ENCODE measurements at places on chromosomes 16 and 17. TPM values are rescaled to one million over a fixed set of nuclear protein-coding genes. Genes with fewer than 3 reads are reported as not detected.

DNA sequence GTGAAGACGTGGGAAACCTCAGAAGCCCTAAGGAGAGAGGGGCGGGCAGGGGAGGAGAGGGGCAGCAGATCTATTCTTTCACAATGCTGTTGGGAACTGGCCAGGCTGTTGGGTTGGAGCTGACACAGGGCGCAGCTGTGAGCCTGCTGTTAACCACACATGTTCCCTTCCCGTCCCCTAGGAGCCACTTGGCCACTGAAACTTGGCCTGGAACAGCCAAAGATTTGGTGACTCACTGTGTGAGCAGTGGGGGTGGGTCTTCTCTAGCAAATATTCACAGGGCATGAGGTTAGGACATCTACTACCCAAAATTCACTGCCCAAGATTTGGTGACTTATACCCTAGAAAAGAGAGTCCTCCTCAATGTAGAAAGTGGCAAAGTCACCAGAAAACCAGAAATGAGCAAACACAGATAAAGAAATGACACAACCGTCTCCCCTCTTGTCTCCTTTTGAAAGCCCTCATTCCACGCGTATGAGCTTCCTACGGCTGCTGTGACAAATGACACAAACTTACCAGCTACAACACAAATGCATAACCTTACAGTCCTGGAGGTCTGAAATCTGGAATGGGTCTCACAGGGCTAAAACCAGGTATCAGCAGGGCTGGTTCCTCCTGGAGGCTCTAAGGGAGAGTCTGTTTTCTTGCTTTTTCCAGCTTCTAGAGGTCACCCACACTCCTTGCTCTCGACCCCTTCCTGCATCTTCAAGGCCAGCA lies 6.3 kb downstream of the TBC1D16 start:
- no peak overlapping the region for H3K27ac ChIP-seq
- H3K4me3 ChIP-seq: no peak overlapping the region
- H3K36me3 ChIP-seq: no peaks in the 10 kb centered on the region
- H3K4me1 ChIP-seq: no peaks in the 10 kb centered on the region
- H3K27me3 ChIP-seq: peaks cover 1% of the 10 kb centered on the region
- no peak for DNase-seq

- H3K27ac ChIP-seq: no peak overlapping the region
- H3K4me3 ChIP-seq: no peak overlapping the region
- no peak for DNase-seq
- H3K27me3 ChIP-seq: no peaks in the 10 kb centered on the region
- H3K36me3 ChIP-seq: peaks cover 11% of the 10 kb centered on the region
- no peaks in the 10 kb centered on the region for H3K4me1 ChIP-seq
Measured at GRCh38 chr17:527247-527646, 174.6 kb upstream of the RPH3AL start.

DNA sequence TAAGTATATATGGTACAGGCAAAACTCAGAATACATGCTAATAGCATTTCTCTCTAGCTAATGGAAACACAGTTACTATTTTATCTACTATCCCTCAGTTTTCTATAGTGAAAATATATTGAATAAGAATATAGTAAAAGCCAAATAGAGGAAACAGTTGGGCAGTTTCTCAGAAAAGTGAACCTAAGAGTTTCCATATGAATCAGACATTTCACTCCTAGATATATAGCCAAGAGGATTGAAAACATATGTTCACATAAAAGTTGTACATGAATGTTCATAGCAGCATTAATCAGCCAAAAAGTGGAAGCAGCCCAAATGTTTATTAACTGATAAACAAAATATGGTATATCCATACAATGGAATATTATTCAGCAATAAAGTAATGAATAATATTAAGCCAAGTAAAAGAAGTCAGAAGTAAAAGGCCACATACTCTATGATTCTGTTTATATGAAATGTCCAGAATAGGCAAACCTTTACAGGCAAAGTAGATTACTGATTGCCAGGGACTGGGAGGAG lies 134.6 kb downstream of the CYB561 start:
- no peaks in the 10 kb centered on the region for H3K27me3 ChIP-seq
- peaks cover 11% of the 10 kb centered on the region for H3K4me1 ChIP-seq
- peaks cover 1% of the 10 kb centered on the region for H3K36me3 ChIP-seq
- no peak overlapping the region for H3K27ac ChIP-seq
- no peak overlapping the region for H3K4me3 ChIP-seq
- no peak for DNase-seq

DNA sequence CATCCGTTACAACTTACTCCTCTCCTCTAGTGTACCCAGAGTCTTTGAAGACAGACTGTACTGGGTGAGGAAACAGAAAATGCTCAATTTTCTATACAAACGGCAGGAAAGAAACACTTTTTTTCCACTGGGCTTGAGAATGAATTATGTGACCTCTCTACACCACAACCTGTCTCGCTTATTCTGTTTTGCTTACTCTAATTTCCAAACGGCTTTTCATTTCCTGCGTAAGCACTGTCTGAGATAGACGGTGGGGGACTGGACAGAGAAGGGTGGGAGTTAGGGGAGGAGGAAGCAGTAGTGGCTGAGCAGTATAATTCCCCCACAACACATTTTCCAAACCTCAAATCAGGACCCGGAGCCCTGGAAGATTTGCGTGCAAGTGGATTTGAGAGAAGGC lies 191.4 kb upstream of the SDK2 start:
- peak overlapping the region; percentile 57 for H3K27ac ChIP-seq
- peaks cover 23% of the 10 kb centered on the region for H3K4me1 ChIP-seq
- H3K4me3 ChIP-seq: no peak overlapping the region
- no peak for DNase-seq

GRCh38 chr16:85606904-85607303 lies 6.2 kb upstream of the GSE1 start:
- no peak for DNase-seq
- no peak overlapping the region for H3K27ac ChIP-seq
- H3K4me1 ChIP-seq: peaks cover 41% of the 10 kb centered on the region
- no peaks in the 10 kb centered on the region for H3K27me3 ChIP-seq

- no peaks in the 10 kb centered on the region for H3K4me1 ChIP-seq
- peaks cover 24% of the 10 kb centered on the region for H3K36me3 ChIP-seq
- H3K4me3 ChIP-seq: no peak overlapping the region
- no peaks in the 10 kb centered on the region for H3K27me3 ChIP-seq
- no peak overlapping the region for H3K27ac ChIP-seq
- DNase-seq: no peak
Measured at GRCh38 chr16:1510941-1511351, 17.8 kb downstream of the TELO2 start.

DNA sequence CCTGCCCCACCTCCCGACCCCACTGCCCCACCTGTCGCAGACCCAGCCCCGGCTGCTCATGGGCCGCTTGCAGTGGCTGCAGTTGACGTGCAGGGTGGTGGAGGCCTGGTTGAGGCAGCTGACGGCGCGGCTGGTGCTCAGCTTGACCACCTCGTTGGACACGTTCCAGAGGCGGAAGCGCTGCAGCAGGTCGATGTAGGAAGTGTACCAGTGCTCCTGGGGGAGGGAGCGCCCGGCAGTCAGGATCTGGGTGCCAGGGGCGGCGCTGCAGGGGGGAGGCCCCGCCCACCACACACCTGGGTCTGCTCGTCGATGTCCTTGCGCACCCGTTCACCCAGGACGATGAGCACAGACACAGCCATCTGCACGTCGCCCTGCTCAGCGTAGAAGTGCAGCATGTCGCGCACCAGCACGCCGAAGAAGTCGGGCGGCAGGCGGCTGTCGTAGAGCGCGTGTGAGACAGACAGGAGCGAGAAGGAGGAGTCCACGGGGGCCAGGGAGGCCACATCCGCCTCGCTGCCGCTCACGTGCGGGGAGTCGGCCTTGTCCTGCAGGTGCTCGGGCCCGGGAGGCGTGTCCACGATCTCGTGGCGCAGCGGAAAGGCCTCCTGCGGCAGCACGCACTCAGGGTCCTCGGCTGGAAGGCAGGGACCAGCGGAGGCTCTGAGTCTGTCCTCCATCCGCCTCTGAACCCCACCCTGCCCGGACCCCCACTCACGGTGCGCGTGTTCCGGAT lies 995 bp upstream of the JMJD8 start:
- peaks cover 26% of the 10 kb centered on the region for H3K36me3 ChIP-seq
- no peak for DNase-seq
- no peaks in the 10 kb centered on the region for H3K27me3 ChIP-seq
- H3K4me3 ChIP-seq: no peak overlapping the region
- no peak overlapping the region for H3K27ac ChIP-seq

DNA sequence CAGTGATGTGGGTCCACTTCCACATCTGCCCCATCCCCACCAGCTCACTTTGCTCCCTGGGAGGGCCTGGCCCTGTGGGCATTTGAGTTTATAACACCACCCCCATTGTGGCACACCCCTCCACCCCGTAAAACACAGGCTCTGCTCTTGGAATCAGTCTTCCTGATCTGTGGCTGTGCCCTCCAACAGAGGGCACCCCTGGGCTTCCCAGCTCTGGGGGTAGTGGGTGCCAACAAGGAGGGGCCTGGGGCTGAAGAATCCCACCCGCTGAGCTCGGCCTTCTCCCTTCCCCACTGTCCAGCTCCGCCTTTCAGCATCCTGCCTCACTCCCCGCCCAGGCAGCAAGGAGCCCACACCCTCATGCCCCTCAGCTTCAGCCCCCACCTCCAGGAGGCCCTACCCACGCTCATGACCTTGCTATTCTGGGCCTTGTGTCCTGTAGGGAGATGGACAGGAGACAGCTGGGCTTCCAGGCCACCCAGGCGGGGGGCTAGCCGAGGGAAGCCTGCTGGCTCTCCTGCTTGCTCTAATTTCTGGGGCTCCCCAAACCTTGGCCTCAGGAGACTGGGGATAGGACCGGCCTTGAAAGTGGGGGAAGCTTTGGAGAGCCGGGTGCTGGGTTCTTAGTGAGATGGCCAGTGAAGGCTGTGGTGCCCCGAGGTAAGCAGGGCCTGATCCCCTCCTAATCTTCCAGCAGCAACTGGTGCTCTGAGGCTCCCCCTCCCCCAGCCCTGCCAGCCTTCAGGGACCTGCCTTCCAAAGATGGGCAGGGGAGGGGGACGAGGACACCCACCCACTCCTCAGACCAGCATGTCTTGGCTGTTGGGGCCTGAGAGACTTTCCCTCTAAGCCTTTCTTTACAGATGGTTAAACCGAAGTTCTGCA lies 2.9 kb upstream of the ATP2A1 start:
- no peak overlapping the region for H3K4me3 ChIP-seq
- H3K36me3 ChIP-seq: peaks cover 6% of the 10 kb centered on the region
- peaks cover 14% of the 10 kb centered on the region for H3K4me1 ChIP-seq
- no peaks in the 10 kb centered on the region for H3K27me3 ChIP-seq
- no peak for DNase-seq

DNA sequence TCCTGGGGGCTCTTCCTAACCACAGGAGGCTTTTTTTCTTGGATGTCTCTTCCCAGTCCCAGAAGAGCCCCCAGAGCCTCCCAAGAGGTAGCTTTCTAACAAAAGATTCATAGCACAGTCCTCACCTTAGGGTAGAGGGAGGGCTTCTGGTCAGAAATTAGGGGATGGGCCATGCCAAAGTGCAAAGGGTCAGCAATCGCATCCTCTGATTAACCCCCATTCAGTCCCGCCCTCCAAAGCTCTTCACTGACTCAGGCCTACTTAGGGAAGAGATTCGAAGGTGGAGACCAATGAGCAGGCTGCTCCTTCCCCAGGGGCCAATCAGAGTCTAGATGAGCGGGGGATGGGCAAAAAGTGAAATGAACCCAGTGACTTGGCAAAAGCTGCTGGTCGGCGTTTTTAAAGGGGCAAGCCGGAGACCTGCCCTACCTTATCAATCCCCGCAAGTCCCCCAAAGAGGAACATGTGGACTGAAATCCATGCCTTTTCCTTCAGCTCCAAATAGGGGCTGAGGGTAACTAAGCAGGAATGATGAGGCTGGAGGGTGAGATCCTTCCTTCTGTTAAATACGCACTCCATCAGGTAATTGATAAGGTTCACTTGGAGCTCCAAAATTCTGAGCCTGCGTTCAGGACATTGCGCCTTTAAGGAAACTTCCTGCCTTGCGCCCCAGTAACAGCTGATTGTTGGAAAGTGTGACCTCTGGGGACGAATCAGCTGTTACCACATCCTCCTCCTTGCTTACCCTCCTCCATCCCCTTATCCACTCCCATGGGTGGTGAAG lies 6.9 kb upstream of the TLCD2 start:
- DNase-seq: peak; percentile 93
- H3K4me3 ChIP-seq: peak overlapping the region; percentile 93
- peaks cover under 1% of the 10 kb centered on the region for H3K36me3 ChIP-seq
- H3K4me1 ChIP-seq: peaks cover 19% of the 10 kb centered on the region

GRCh38 chr16:69176033-69176800 lies 10.7 kb upstream of the SNTB2 start:
- no peaks in the 10 kb centered on the region for H3K27me3 ChIP-seq
- H3K4me1 ChIP-seq: peaks cover 9% of the 10 kb centered on the region
- H3K4me3 ChIP-seq: no peak overlapping the region

GRCh38 chr17:640436-640835 lies 74.2 kb downstream of the VPS53 start:
- H3K36me3 ChIP-seq: peaks cover 48% of the 10 kb centered on the region
- H3K4me1 ChIP-seq: peaks cover 14% of the 10 kb centered on the region
- H3K27me3 ChIP-seq: no peaks in the 10 kb centered on the region
- no peak overlapping the region for H3K4me3 ChIP-seq
- no peak overlapping the region for H3K27ac ChIP-seq

DNA sequence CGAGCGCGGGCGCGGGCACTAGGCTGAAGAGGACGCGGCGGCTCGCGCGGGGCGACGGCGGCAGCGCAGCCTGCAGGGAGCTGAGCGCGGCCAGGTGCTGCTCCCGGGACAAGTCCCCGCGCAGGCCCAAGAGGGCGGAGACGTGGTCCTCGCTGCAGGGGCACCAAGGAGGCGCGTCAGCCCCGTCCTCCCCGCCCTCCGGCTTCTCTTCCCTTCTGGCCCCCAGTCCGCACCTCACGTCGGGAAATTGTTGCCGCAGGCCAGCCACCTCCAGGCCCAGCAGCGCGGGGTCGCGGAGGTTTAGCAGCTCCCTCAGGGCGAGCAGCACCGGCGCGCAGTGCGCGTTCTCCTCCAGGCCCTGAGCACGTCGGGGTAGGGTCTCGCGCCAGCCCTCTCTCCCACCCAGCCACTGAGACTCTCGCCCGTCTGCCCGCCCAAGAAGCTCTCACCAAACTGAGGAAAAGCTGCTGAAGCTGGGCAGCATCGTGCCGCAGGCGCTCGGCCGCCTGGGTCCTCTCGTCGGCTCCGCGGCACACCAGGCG lies 761 bp upstream of the MATCAP1 start:
- no peak for DNase-seq
- no peak overlapping the region for H3K27ac ChIP-seq
- H3K27me3 ChIP-seq: peaks cover 13% of the 10 kb centered on the region

GRCh38 chr17:77708049-77708448 lies 250.5 kb upstream of the TNRC6C start:
- peaks cover 6% of the 10 kb centered on the region for H3K36me3 ChIP-seq
- no peaks in the 10 kb centered on the region for H3K4me1 ChIP-seq
- no peaks in the 10 kb centered on the region for H3K27me3 ChIP-seq
- no peak overlapping the region for H3K4me3 ChIP-seq
- DNase-seq: no peak
- no peak overlapping the region for H3K27ac ChIP-seq

GRCh38 chr16:70553645-70554044 lies 30.0 kb downstream of the SF3B3 start:
- no peak for DNase-seq
- peaks cover 79% of the 10 kb centered on the region for H3K36me3 ChIP-seq
- H3K27ac ChIP-seq: peak overlapping the region; percentile 34
- no peaks in the 10 kb centered on the region for H3K27me3 ChIP-seq
- H3K4me3 ChIP-seq: no peak overlapping the region

The CDRT4 gene
- 3.6 TPM for total RNA-seq

The FBXL16 gene
- 5.9 TPM for total RNA-seq

The PPY gene
- not detected for total RNA-seq

The GNGT2 gene
- 23.9 TPM for total RNA-seq

The ATP2A3 gene
- 117 TPM for total RNA-seq

The CCL7 gene
- total RNA-seq: not detected

The CDK12 gene
- 61.9 TPM for total RNA-seq

The HSPB9 gene
- total RNA-seq: not detected

Data from activated CD8-positive, alpha-beta T cell treated with anti-CD3 and anti-CD28 coated beads for 36 hours (primary cell).